ENCODE measurements at places on chromosomes 12 and 14.

DNA sequence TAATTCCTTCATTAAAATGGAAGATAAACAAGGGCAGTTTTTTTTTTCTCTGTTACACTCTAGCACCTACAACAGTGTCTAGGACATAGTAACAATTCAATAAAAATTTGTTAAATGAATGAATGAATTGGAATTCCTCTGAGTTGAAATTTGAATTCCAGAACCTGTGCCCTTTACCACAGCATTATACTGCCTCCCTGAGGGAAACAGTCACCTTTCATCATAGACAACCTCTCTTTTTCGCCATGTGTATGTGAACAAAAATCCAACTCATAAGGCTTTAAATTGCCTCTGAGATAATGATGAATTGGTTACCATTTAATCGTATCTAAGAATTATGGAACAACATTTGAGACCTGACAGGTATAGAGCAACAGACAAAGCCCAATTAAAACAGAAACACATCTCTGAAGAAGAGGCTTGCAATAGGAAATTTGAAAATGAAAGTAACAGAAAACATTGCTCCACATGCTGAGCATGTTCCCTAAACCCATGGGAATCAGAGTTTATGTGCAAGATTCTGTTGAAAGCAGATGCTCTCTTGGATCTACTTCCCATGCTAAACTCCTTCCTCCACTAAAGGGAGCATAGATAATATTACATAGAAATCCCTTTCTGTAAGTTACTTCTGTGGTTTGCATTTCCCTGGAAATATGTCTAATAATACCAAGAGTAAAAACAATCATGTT, 657.8 kb downstream of the GALC start:
- no peak for DNase-seq

DNA sequence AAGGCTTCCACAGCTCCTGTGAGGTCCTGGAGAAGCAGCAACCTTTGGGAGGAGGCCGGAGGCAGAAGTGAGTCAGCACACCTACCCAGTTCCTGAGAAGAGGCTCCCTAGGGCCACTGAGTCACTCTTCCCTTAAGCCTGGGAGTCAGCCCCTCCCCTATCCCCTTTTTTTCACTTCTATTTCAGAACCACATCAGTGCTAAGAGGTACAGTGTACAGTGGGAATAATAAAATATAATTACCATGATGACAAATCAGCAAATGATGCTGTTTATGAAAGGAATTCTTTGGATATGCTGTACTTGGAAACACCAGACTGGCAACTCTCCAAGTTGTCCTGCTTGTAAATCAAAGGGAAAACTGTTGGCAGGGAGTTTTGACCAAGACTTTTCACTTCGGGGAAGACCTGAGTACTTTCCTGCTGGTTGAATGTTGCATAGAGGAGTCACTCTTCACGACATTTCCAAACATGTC, 7.8 kb upstream of the TBPL2 start:
- no peak for DNase-seq

GRCh38 chr14:79016828-79017505, 846.8 kb downstream of the NRXN3 start:
- no peak for DNase-seq

GRCh38 chr12:26940516-26941214, 2.4 kb downstream of the FGFR1OP2 start:
- no peak for DNase-seq

- no peak for DNase-seq
Measured at GRCh38 chr12:22672951-22673350, 48.0 kb downstream of the ETNK1 start.

DNA sequence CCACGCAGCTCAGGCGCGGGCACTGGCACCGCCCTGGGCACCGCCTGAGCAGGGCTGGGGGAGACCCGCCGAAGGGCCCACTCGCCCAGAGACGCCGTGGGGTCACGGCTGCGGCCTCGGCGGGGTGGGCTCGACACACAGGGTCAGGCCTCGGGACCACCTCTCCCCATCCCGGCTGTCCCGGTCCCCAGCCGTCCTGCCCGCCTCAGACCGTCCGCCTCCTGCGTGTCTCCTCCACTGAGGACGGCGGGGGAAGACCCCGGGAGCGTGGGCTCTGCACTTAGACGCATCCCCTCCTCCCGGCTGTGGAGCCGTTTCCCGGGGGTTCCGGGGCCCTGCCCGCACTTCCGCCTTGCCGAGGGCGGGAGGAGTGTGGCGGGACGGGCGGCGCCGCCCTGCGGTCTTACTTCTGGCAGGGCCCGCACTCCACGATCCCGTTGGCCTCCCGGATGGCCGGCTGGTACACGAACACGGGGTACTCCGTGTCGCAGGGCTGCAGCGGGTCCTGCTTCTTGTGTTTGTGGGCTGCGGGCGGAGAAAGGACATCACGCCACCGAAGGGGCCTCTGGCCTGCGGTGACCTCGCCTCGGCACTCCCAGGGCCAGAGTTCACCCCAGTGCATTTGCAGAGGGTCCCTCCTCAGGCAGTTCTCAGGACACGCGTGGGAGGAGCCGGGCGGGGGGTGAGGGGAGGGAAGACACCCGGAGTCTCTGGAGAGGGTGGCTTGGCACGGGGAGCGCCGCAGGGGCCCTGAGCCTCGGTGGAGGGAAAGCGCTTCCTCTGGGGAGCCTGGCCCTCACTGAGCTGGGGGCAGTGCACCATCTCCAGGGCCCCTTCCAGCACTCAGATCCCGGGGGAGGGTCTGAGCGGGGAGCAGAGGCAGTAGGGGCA, 23.1 kb upstream of the LRTM2 start:
- DNase-seq: no peak

DNA sequence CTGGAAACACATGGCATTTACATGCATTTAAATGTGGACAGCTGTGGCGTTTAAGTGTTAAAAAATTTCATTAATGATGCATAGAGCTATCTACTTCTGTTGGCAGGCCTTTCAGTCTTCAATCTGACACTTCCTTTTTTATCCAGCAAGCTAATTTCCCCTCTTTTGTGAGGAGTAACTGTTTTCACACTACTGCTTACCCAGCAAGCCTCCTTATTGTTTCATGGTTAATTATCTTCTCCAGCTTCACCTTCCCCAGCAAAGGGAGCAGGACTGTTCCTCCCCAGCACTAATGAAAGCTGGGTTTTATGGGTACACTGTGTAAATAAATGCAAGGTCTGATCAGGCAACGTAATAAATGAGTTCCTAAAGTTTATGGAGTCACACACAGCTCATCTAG, 129.4 kb upstream of the NPAS3 start:
- DNase-seq: no peak

DNA sequence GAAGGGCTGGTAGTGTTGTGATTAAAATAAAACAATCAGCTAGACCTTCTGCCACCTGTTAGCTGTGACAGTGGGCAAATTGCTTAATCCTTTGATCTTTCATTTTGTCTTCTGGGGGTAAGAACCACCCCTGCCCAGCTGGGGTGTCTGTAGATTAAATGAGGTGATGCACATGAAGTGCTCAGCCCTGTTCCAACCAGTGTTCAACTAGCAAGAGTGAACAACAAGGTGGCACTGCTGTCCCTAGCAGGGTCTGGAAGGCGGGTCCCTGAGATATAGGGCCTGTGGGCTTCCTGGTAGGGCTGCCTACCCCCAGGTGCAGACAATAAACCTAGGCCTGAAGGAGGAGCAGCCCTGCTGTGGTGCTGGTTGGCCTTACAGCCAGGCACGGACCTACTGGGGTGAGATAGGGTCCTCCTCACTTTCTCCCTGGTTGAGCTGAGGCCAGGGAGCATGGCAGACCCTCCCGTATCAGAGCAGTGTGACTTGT, 60.6 kb downstream of the ARL6IP4 start:
- no peak for DNase-seq

DNA sequence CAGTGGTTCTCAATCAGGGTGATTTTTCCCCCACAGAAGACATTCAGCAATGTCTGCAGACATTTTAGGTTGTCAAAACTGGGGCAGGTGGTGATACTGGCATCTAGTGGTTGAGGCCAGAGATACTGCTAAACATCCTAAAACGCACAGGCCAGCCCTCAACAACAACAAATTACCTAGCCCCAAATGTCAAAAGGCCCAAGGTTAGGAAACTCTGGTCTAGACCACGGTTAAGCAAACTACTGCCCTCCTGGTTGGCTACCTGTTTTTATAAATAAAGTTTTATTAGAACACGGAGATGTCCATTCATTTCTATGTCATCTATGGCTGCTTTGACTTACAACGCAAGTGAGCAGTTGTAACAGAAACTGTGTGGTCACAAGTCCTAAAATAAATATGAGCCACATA, 186.7 kb downstream of the EFCAB11 start:
- no peak for DNase-seq

DNA sequence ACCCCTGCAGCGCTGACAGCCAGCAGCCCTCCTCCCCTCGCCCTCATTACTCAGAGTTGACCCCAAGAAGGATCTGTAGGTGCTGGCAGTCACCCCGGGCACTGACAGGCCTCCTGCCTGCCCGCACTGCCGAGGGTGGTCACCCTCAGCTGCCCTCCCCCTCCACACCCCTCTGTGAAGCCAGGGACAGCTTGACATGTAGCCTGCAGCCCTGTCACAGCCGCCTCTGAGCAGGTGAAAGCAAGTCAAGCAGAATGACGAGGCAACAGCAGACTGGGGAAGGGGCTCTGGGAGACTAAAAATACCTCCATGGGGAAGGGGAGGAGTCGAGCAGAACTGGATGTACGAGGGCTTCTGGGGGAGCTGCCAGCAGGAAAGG, 178.1 kb downstream of the DPF3 start:
- no peak for DNase-seq

DNA sequence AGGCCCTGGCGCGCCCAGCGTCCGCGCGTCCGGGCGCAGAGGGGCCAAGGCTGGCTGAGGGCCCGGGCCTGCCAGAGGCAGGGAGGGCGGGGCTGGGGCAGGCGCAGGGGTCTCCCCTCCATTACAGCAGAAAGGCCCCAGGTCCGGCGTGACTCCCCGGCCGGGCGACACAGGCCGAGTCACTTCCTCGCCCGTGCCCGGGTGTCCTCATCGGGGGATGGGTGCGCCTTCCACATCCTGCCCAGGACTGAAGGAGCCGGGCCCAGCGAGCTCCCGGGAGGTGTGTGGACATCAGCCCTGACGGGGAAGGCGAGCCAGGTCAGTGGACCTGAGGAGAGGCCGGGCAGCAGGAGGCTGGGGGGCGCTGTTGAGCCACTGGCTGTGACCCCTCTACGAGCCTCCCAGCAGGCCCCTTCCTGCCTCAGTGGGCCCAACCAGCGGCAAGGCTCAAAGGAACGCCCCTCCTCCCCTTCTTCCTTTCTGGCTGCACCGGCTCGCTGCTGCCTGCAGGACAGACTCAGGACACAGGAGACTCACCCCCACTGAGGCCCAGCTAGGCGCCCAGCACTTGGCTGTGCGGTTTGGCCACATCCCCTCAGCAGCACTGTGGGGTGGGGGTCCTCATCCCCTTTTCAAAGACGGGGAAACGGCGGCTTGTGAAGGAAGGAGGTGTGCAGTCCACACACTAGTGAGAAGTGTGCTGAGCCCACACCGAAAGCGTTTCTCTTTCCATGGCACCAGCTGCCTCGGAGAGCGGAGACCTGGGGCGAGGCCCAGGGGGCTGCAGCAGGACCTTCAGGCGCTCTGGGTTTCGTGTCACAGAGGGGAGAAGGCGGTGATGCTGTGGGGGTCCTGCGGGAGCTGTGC, 606 bp downstream of the TNFAIP2 start:
- DNase-seq: no peak

- DNase-seq: no peak
Measured at GRCh38 chr12:54240971-54241588, 38.8 kb downstream of the CBX5 start.

DNA sequence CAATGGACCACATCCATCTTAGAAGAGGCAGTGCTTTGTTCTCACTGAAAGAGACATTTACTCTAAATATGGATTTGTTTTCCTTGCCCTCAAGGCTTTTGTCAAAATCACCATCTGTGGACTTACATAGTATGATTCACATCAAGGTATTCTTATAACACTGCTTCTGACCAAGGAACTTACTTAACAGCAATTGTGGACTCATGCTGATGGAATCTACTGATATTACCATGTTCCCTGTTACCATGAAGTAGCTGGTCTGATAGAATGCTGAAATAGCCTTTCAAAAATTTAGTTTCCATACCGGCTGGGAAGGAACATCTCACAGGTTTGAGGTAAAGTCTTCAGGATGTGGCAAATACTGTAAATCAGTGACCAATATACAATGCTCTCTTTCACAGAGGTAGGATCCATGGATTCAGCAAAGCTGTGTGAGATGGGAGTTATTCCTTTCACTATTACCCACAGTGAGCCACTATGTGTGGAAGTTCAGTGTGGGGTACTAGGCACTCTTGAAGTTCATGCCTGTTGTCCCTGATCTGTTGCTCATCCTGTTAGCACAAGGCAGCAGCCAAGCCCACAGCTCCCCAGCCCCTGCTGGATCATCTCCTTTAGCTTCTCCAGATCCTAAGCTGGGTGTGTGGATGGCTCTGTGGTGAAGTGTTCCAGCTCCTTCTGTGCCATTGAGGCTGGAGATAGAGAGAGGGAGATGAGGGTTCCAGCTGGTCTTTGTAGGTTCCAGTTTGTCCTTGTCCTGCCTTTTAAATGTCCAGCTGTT, 126.4 kb downstream of the ATP23 start:
- DNase-seq: no peak

- no peak for DNase-seq
Measured at GRCh38 chr12:27561535-27562350, 37.7 kb downstream of the PPFIBP1 start.

- no peak for DNase-seq
Measured at GRCh38 chr12:2586156-2587038, 208.4 kb upstream of the FKBP4 start.

DNA sequence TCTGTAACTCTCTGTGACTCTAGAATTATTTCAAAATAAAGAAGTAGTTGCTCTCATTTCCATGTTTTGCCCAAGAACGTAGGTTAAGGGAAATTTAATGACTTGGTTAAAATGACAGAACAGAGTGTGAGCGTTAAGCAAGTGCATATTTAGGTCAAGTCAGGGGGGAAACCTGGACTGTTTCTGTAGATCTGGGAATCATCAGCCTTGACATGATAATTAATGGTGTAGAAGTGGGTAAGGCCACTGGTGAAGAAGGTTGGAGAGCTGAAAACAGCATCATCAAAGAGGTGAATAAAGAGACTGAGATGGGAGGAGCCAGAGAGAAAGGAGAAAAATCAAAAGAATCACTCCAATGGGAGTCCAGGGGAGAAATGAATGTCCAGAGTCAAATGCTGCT, 49.4 kb upstream of the STK38L start:
- DNase-seq: no peak

GRCh38 chr12:98733667-98734350, 88.7 kb downstream of the APAF1 start:
- DNase-seq: no peak

DNA sequence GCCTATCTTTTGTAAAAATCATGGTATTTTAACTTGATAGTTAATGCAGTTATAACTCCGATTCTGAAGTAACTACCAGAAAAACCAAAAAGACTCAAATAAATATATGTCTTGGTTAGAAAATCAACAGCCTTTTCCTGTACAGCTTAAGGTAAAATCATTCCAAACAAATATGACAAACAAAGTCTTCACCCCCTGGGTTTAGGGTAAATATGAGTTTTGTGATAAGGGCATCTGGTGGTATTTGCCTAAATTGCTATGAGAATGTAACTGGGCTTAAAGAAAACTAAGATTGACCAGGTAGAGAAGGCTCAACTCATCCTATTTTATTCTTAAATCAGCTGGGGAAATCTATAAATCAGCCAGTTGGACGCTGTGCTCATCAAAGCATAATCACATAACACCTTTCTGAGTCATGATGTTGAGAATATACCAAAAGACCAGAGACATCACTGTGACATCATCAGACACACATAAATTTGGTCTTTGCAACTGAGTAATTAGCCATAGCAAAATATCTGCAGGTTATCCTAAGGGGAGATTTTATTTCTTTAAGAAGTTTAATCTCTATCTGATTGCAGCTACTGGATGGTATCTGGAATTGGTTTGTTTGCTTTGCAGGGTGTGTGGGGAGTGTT, 133.9 kb downstream of the STXBP6 start:
- no peak for DNase-seq

GRCh38 chr12:43370263-43370662, 181.7 kb downstream of the ADAMTS20 start:
- DNase-seq: no peak
